ENCODE measurements at places on chromosomes 2 and 18. TPM values are rescaled to one million over a fixed set of nuclear protein-coding genes. Genes with fewer than 3 reads are reported as not detected.

The NEURL3 gene
- polyA plus RNA-seq: 4.5 TPM

The DSG4 gene
- 0.03 TPM for polyA plus RNA-seq

The DSC2 gene
- polyA plus RNA-seq: 47.2 TPM

The CCDC68 gene
- polyA plus RNA-seq: 8.3 TPM

The PSD4 gene
- 10.9 TPM for polyA plus RNA-seq

The CHRNG gene
- polyA plus RNA-seq: 1.1 TPM

The MAP3K19 gene
- 0.58 TPM for polyA plus RNA-seq

The ZEB2 gene
- 136 TPM for polyA plus RNA-seq

The SLC9A2 gene
- polyA plus RNA-seq: 5.7 TPM

The ACADL gene
- 19.4 TPM for polyA plus RNA-seq

The GCA gene
- polyA plus RNA-seq: 34.9 TPM

The CDCA7 gene
- 34.9 TPM for polyA plus RNA-seq

The GRHL1 gene
- 3.7 TPM for polyA plus RNA-seq

The NOSTRIN gene
- 37.4 TPM for polyA plus RNA-seq

The PDE11A gene
- polyA plus RNA-seq: 7.6 TPM

The LINC00305 gene
- 2.3 TPM for polyA plus RNA-seq

The ST6GAL2 gene
- 12.8 TPM for polyA plus RNA-seq

The CLEC4F gene
- not detected for polyA plus RNA-seq

The MARCO gene
- 0.08 TPM for polyA plus RNA-seq

The CFAP65 gene
- 0.34 TPM for polyA plus RNA-seq

The ZSWIM2 gene
- not detected for polyA plus RNA-seq

The PRLH gene
- not detected for polyA plus RNA-seq

The RUFY4 gene
- polyA plus RNA-seq: 0.24 TPM

The SLC9A4 gene
- polyA plus RNA-seq: 6.1 TPM

The PRKAG3 gene
- not detected for polyA plus RNA-seq

The ZAP70 gene
- polyA plus RNA-seq: 1.7 TPM

The CYP27A1 gene
- polyA plus RNA-seq: 47.8 TPM

The ABCG8 gene
- polyA plus RNA-seq: 0.75 TPM

The HOXD13 gene
- polyA plus RNA-seq: 0.17 TPM

The GKN1 gene
- not detected for polyA plus RNA-seq

The ZNF514 gene
- polyA plus RNA-seq: 20.7 TPM

The MOCOS gene
- polyA plus RNA-seq: 1.1 TPM

The ASTL gene
- polyA plus RNA-seq: not detected

The PLCD4 gene
- polyA plus RNA-seq: 10.0 TPM

The GPAT2 gene
- polyA plus RNA-seq: 3.3 TPM

The WIPF1 gene
- polyA plus RNA-seq: 23.5 TPM

The NEB gene
- polyA plus RNA-seq: 11.1 TPM

The RTTN gene
- polyA plus RNA-seq: 19.0 TPM

The CHRND gene
- polyA plus RNA-seq: 0.59 TPM

The TNFRSF11A gene
- polyA plus RNA-seq: 1.6 TPM

The CFC1 gene
- polyA plus RNA-seq: not detected

The CD8B2 gene
- 0.18 TPM for polyA plus RNA-seq

The CHST9 gene
- polyA plus RNA-seq: 6.2 TPM

The EFEMP1 gene
- 111 TPM for polyA plus RNA-seq

The UGT1A10 gene
- polyA plus RNA-seq: not detected

The RIT2 gene
- polyA plus RNA-seq: not detected

The AQP12B gene
- polyA plus RNA-seq: 0.74 TPM

The NAGK gene
- polyA plus RNA-seq: 80.8 TPM

The OR6B2 gene
- polyA plus RNA-seq: not detected
